ENCODE measurements at places on chromosomes 7 and 10.
A peak's percentile ranks its signal among the peaks of the same experiment; 100 is the strongest.

DNA sequence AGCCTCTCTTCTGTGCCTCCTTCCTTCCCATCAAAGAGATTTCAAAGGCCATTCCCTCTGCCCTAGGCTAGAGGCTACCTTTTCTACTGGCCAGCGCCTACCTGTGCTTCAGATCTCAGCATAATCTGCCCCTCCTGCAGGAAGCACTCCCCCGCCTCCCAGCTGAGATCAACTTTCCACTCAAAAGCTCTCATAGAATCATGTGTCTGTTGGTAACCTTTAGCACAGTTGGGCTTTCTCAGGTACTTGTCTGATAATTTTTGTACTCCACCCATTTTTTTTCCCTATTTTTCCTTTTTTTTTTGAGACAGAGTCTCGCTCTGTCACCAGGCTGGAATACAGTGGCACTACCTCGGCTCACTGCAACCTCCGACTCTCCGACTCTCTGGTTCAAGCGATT lies 231.0 kb upstream of the PRSS58 start:
- no peak for DNase-seq

- no peak for DNase-seq
Measured at GRCh38 chr7:146943483-146943882, 826.9 kb downstream of the CNTNAP2 start.

- no peak for DNase-seq
Measured at GRCh38 chr10:3702056-3702546, 82.9 kb downstream of the KLF6 start.

- no peak for DNase-seq
Measured at GRCh38 chr10:53325066-53325465, 552.5 kb upstream of the MBL2 start.

DNA sequence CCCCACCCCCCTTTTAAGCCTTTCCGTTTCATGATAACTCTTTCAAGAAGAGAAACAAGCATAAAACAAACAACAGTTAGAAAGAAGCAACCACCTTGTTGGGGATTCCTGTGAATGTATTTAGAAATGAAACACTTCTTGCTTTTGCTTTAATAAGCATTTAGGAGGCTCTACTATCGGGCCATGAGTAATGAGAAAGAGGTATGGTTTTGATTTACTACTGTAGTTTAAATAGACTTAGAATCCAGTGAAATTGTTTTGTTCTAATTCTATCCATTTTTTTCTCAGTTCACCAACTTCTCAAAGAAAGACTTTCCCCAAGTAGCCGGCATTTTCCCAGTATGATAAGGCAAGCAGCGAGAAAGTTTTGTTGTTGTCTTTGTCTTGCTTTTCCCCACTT lies 168.7 kb upstream of the HABP2 start:
- no peak for DNase-seq

DNA sequence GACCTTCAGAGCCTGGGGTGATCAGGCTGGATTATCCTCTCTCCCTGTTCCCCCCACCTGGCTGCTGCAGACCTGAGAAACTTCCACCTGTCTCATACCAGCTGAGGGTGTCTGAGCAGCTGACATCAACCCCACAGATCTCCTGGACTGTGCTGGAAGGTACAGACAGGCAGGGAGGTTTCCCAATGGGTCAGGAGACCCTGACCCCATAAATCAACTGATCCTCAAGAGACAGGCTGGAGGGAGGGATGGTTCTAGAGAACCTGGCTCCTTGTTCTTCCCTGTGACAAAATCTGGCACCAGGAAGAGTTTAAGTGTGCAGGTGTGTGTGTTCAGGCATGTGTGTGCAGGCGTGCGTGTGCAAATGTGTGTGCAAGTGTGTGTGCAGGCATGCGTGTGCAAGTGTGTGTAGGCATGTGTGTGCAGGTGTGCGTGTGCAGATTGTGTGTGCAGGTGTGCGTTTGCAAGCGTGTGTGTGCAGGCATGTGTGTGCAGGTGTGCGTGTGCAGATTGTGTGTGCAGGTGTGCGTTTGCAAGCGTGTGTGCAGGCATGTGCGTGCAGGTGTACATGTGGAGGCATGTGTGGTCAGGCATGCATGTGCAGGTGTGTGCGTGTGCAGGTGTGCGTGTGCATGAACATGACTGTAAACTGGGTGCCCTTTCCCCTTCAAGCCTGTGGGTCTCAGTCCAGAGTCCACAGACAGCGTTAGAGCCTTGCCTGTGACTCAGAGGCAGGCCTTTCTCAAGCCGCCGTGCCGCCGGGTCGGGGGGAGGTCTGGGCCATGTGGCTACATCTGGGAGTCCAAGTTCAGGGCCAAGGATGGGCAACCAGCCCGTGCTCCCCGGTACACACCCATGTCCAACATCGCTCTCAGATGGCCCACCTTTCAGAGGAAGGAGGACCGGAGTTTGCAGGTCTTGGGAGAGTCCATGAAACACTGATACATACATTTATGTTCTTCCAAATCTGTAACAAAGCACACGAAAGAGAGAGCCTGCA lies 50.1 kb upstream of the ELN start:
- no peak for DNase-seq

GRCh38 chr10:5484205-5484604 lies 15.2 kb downstream of the CALML5 start:
- no peak for DNase-seq

- no peak for DNase-seq
Measured at GRCh38 chr7:4000139-4000538, 682.0 kb upstream of the FOXK1 start.

DNA sequence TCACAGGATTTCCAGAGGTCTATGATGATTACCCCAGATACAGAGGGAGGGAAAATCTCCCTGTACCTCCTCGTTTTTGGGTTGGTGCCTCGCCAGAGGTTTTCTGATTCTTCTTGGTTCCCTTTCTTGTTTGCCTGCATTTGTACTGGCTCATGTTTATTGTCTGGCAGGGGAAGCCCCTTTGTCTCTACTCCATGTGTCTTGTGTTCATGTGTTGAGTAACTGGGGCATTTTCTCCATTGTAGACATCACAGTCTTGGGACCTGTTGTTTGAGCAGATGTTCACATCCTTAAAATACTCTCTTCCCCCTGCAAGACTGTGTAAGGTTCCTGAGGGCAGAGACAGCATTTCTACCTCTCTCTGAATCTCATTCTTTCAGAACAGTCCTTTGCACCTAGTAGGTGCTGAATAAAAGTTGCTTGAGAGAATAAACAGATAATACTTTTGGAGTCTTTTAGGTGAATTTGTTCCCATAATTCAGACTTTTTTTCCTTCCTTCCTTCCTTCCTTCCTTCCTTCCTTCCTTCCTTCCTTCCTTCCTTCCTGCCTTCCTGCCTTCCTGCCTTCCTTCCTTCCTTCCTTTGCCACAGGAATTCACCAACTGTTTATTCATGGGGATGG lies 25.1 kb downstream of the CDK14 start:
- no peak for DNase-seq

- no peak for DNase-seq
Measured at GRCh38 chr10:59311025-59311424, 51.3 kb downstream of the FAM13C start.

DNA sequence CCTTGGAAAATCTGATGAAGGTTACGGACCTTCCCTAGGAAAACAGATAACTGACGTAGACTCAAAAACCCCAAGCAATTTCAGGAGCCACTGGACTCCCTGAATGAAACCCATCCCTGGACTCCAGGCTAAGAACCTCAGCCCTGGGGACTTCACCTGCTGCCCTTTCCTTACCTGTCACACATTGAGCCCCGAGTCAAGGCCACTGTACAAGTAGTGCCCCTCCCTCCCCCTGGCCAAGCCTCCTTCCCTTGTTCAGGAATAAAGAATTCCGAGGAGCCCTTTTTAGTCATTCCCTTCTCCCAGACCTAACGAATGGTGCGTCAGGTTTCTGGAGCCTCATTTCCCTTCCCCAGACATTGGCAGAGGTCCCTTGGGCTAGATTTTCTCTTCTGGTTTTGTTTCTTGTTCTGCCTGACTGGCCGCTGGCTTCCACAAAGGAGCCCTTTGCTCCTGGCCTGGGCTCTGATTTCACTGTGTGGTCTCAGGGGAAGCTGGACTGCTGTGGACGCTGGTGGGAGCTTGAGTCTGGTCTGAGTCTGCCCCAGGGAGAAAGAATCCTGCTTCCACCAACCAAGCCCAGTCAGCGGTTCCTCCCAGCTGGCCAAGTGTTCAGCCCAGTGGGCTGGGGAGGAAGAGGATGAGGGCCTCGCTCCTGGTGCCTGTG lies 31.7 kb downstream of the ZNF775 start:
- no peak for DNase-seq

DNA sequence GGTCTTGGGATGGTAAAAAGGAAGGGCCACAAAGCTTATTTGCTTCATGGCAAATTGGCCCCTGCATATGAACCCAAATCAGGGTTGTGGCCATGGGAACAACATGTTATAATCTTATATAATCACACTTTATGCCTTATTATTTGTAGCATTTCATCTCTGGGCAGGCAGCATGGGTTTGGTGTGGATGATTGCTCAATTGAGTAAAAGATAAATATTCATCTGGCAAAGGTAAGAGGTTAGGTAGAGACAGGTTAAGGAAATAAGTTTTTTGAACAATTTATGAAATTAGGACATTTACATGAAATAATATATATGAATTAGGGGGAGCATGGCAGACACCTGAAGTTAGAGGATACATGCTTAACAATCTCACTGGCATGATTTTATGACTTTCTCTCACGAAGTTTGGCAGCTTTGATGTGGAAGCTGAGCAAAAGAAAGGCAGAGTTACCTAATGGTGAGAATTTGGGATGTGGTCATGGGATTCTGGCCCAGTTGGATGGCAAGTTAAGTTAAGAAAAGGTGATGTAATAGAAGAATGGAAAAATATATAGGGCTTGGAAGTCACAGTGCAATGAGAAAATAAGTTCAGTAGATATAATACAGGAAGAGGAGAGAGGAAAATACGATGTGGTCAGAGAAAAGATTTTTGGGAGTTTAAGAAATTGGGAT lies 88.1 kb upstream of the FAM3C start:
- no peak for DNase-seq

- no peak for DNase-seq
Measured at GRCh38 chr7:137850972-137851945, 4.5 kb upstream of the DGKI start.

DNA sequence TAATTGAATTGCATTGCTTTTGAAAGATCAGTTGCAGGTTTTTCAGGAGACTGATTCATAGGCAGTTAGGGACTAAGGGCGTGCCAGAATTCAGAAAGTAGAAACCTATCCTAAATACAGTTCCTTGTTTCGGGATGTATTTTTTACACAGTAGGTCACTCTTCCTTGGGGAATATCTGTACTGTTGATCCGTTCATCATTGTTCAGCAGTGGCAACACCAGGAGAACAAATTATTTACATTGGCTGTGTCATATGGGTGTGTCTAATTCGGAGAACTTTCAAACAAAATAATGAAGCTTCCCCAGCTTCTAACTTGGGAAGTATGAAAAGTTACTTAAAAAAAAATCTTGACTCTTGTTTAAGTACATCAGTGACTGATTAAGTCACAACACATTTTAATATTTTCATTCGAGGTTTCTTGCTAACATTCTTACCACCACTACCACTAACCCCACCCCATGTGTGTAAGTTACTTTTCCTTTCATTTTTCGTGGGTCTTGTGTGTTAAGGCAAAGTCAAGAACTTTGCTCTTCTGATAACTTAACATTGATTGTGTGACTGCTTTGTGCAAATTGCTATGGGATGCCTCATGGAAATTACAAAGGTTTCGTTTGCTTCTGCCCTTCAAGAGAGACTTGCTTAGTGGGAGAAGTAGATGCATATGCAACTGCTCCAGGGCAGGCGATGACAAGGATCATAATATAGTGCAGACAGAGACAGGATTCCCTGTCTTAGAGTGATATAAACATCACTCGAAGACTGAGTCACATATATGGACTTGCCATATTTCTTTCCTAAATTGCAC lies 43.8 kb upstream of the RPA3 start:
- peak; percentile 33 for DNase-seq

DNA sequence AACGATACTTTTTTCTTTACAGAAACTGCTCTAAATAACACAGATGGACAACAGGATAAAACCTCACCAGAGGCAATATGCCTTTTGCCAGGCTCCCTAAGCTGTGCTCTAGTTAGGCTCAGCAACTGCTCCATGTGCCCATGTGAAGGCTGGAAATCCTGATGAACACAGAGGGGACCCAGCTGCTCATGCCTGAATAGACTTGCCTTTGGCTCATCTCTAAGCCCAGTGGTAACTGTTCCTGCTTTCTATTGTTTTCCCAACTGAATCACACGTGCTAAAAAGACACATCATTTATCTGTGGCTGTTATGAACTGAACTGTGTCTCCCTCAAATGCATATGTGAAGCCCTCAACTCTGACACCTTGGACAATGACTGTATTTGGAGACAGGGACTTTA lies 110.4 kb downstream of the RNF216 start:
- no peak for DNase-seq

DNA sequence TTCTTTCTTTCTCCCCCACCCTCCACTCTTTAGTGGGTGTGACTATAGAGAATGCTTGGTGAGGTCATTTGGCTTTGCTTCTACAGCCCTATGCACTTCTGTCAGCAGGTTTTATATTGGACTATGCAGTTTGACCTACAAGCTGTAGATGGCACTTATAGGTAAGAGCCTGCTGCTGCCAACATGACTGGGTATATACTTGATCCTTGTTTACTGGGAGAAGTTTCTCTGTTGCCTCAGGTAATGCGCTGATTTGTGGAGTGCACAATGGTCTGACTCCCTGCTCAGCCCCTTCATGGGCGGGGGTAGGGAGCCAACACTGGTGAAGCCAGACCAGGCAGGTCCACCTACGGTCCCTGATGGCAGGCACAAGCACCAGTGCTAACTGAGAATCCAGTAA lies 33.7 kb upstream of the C7orf33 start:
- DNase-seq: no peak

- DNase-seq: no peak
Measured at GRCh38 chr10:89164920-89165319, 42.2 kb downstream of the CH25H start.
